ENCODE measurements at places on chromosomes 5 and 9. TPM values are rescaled to one million over a fixed set of nuclear protein-coding genes. Genes with fewer than 3 reads are reported as not detected.

The C5orf63 gene
- polyA plus RNA-seq, result 6.8 TPM

DNA sequence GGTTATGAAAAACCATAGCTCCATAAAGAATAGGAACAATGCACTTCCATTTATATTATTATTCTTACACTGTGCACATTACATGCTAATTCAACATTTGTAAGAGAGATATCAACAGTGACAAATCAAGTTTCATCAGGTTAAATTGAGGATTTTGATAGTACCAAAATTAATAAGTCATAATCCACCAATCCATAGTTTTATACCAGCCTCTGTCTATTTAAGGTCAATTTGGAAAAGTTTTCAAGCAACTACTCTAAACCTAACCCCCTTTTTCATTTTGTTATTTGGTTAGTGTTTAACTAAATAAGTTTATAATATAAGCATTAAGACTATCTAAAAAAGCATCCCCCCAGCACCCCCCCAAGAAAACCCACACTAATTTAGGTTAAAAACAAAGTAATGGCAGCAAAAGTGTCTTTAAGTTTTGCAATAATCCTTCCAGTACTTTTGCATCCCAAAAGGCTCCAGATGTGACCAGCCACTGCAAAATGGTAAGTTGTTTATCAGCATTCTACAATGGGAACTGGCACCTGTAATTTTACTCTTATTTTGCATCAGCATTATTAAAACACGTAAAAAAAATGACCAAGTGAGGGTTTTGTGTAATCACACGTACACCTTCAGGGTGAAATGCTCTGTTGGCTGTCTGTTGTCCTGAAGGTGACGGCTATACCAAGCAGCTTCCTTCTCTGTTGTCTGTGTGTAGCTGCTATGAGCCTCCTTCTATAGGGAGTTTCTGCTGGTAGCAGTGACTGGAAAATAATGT lies 36.8 kb upstream of the SSBP2 start:
- DNase-seq, result peak; percentile 98

DNA sequence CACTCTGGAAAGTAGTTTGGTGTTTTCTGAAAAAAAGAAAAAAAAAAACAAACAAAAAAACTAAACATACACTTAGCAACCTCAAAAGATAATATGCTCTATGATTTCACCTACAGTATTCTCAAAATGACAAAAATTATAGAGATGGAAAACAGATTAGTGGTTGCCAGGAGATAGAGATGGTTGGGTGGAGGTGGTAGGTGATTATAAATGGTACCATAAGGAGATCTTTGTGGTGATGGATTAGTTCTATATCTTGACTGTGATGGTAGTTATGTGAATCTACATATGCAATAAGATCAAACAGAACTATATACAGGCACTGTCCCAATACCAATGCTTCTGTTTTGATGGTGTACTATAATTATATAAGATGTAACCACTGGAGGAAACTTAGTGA lies 32.0 kb downstream of the PTBP3 start:
- no peak for DNase-seq

GRCh38 chr5:126014676-126015075 lies 408.5 kb upstream of the GRAMD2B start:
- DNase-seq, result peak; percentile 12

Measured in muscle of leg (tissue), 16 donors.